Regular cardiac myocyte (primary cell): ENCODE measurements at places on chromosomes 7 and 10. TPM values are rescaled to one million over a fixed set of nuclear protein-coding genes. Genes with fewer than 3 reads are reported as not detected.

Gene ZCCHC24
- total RNA-seq, result 11.6 and 15.0 TPM in 2 replicates

Gene LIPM
- total RNA-seq, result not detected in 2 replicates

Gene CPA4
- 24.3 and 61.4 TPM in 2 replicates for total RNA-seq

Gene VAX1
- total RNA-seq, result not detected in 2 replicates

Gene DNA2
- 6.2 and 10.2 TPM in 2 replicates for total RNA-seq

Gene TDRD1
- 1.9 and 5.1 TPM in 2 replicates for total RNA-seq

Gene WASL
- 9.6 and 9.8 TPM in 2 replicates for total RNA-seq

Gene STYXL1
- total RNA-seq, result 40.0 and 61.3 TPM in 2 replicates

Gene SLF2
- total RNA-seq, result 35.3 and 42.6 TPM in 2 replicates

Gene PRTFDC1
- total RNA-seq, result 8.5 and 15.7 TPM in 2 replicates

Gene EPHB4
- 40.9 and 47.7 TPM in 2 replicates for total RNA-seq

Gene NXPH1
- not detected in 2 replicates for total RNA-seq

Gene C10orf90
- under 0.01 and 0.38 TPM in 2 replicates for total RNA-seq

Gene EPO
- not detected in 2 replicates for total RNA-seq

Gene DENND2A
- total RNA-seq, result 0.96 and 11.3 TPM in 2 replicates

Gene PAPOLB
- total RNA-seq, result 0.19 and 0.28 TPM in 2 replicates

Gene KNDC1
- total RNA-seq, result 0.19 and 0.85 TPM in 2 replicates

Gene ITPRID1
- not detected in 2 replicates for total RNA-seq

Gene ZNF107
- total RNA-seq, result 1.7 and 1.9 TPM in 2 replicates

Gene FAM180A
- 3.1 and 21.5 TPM in 2 replicates for total RNA-seq

Gene LDB3
- under 0.01 TPM in 1 of 2 replicates, not detected in the other for total RNA-seq

Gene ST8SIA6
- under 0.01 TPM in 1 of 2 replicates, not detected in the other for total RNA-seq

Gene FLNC
- 176 and 417 TPM in 2 replicates for total RNA-seq

Gene PON1
- not detected in 2 replicates for total RNA-seq

Gene JCAD
- total RNA-seq, result 7.1 and 9.9 TPM in 2 replicates

Gene CC2D2B
- total RNA-seq, result under 0.01 and 0.19 TPM in 2 replicates

Gene ZNF425
- 3.1 and 3.4 TPM in 2 replicates for total RNA-seq

Gene ANKRD30A
- total RNA-seq, result not detected in 2 replicates

Gene TMEM196
- under 0.01 TPM in 1 of 2 replicates, not detected in the other for total RNA-seq

Gene SLC26A5
- total RNA-seq, result not detected in 2 replicates

Gene ASZ1
- not detected in 2 replicates for total RNA-seq

Gene SEC31B
- 0.96 and 2.8 TPM in 2 replicates for total RNA-seq
